ENCODE measurements at places on chromosomes 4 and X.

DNA sequence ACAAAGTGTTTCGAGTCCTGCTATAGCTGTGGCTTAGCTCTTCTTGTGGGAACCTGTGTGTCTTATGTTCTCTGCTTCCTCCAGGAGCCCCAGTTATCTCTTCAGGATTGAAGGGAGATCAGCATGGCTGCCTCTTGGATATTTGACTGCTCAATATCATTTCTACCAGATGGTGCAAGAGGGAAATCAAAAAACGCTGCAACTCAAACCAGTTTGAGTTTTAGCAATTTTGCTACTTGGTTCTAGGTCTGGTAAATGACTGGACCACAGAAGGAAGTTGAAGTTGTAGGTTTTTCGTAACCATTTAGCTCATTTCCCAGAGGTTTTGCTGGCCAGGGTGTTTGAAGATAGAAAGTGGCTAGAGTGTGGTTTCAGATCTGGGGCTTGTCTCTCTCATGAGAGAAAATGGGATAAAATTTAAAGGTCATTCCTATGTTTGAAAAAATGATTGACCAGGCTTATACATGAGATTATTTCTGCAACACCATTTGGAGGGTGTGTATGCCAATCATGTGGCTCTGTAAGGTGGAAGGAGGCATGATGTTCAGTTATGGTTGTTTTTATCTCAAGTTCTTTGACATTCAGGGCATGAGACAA, 210.4 kb downstream of the SPRY1 start:
- ATAC-seq = peak; percentile 43

- peak; percentile 55 for ATAC-seq
These were observed 361.1 kb downstream of the MID1IP1 start for GRCh38 chrX:39162322-39162735.

- ATAC-seq = peak; percentile 60
These were observed 6.4 kb downstream of the FOXP3 start for GRCh38 chrX:49257846-49258748.

- ATAC-seq = no peak
These were observed 138.0 kb upstream of the SMIM31 start for GRCh38 chr4:164615964-164616363.

DNA sequence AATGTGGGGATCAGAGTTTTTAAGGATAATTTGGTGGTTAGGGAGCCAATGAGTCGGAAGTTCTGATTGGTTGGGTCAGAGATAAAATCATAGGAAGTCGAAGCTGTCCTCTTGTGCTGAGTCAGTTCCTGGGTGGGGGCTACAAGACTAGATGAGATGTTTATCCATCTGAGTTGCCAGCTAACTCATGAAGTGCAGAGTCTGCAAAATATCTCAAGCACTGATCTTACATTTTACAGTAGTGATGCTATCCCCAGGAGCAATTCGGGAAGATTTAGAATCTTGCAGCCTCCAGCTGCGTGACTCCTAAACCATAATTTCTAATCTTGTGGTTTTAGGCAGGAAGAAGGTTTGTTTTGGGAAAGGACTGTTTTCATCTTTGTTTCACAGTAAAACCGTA, 565.8 kb upstream of the SPANXN1 start:
- no peak for ATAC-seq

DNA sequence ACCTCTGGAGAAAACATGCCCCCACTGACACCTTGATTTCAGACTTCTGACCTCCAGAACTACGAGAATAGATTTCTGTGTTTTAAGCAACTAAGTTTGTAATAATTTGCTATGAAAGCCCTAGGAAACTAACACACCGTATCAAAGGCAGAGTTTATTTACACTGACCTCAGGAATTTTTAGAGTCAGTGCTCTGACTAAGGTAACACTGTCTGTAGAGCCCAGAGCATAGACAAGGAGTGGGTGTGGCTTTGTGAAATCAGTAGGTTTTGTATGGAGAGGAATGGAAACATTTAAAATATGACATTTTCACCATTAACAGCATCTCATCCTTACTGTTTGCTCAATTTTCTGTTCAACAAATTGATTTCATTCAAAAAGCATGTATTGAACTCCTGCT, 764.4 kb upstream of the PCDH10 start:
- ATAC-seq = no peak

GRCh38 chrX:152893980-152894610, 3.8 kb upstream of the ZNF185 start:
- no peak for ATAC-seq

- no peak for ATAC-seq
These were observed 238.4 kb upstream of the TEX13A start for GRCh38 chrX:105458846-105459245.

GRCh38 chrX:15242899-15243555, 26.9 kb downstream of the ASB9 start:
- ATAC-seq = no peak

- no peak for ATAC-seq
These were observed 54.4 kb upstream of the LCORL start for GRCh38 chr4:18075823-18076433.
